Stimulated activated CD8-positive, alpha-beta memory T cell treated with anti-CD3 and anti-CD28 coated beads, Interleukin-2, amount 100 ng/mL, for 48 hours (primary cell): ENCODE measurements at places on chromosomes 1 and 21.

GRCh38 chr1:14742181-14742980, 143.9 kb downstream of the KAZN start:
- no peak for DNase-seq

DNA sequence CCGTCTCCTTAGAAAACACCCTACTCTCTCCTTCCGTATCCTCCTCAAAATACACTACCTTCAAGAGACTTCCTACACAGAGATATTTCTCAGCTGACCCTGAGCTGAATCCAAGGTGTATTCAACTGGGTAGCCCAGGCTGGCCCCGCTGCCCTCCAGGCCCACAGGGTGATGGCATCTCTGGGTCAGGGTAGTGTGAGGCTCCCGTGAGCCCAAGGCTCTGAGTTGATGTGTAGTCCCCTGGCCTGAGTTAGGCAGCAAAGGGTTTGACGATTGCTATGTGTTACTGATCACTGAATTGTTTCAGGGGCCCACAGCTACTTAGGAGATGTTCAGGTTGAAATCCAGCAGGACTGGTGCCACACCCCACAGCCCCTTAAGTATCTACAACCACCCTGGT, 6.7 kb downstream of the INAVA start:
- DNase-seq = no peak

DNA sequence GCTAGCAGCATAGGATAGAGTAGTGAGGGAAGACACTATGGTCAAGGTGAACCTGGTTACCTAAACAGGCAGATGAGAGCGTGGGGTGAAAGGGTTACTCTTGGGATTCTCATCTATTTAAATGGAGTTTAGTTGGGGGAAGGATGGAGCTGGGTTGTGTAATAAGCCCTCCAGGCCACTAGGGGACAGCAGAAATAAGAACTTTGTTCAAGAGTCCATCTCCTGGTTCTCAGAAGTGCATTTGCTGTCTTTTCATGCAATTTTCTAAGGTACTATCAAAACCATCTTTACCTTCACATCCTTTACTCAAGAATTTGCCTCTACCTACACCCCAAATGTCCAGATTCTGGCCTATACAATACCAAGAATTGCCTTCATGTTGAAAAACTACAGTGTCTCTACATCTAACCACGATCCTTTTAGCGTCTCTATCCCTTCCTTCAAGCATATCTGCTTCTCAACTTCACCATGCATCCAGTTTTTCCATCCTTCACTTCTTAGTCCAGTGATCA, 28.0 kb downstream of the SLAMF1 start:
- no peak for DNase-seq

GRCh38 chr1:8061673-8062386, 35.7 kb upstream of the ERRFI1 start:
- DNase-seq = no peak

- DNase-seq = no peak
These were observed 55.0 kb downstream of the ELAVL4 start for GRCh38 chr1:50163680-50164079.

DNA sequence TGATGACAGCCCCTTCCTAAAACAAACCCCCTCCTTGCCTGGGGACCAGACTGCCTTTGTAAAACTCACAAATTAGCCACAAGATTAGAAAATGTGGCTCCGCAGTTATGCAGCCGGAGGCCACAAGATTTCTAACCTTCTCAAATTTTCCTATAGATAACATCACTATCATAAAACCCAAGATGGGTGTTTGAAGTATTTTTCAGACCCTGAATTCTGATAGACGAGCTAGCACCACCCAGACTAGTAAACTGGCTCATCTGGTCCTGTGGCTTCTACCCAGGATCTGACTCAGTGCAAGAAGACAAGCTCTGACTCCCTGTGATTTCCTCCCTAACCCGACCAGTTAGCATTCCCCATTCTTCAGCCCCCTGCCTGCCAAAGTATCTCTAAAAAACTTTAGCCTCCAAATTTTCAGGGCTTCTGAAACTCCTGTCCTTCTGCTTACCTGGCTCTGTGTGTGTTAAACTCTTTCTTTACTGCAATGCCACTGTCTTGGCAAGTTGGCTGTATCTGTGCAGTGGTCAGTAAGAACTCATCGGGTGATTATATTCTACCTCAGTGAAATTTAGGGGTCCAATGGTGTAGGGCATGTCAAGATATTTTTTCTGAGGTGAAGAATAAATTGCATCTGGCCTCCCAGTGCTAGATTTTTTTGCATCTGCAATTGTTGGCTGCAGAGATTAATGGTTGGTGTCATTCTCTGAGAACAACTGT, 102.1 kb downstream of the S1PR1 start:
- DNase-seq = no peak

- no peak for DNase-seq
These were observed 43.2 kb downstream of the ZSCAN20 start for GRCh38 chr1:33515607-33516006.

GRCh38 chr1:91080650-91081049, 58.8 kb upstream of the ZNF644 start:
- no peak for DNase-seq

DNA sequence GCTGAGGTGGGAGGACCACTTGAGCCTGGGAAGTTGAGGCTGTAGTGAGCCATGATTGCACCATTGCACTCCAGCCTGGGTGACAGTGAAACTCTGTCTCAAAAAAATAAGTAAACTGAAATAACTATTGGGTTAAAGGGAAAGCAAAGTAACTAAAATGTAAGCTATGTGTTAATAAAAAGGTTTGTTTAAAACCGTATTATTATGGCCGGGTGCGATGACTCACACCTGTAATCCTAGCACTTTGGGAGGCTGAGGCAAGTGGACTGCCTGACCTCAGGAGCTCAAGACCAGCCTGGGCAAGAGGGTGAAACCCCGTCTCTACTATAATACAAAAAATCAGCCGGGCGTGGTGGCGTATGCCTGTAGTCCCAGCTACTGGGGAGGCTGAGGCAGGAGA, 27.0 kb downstream of the NVL start:
- no peak for DNase-seq

DNA sequence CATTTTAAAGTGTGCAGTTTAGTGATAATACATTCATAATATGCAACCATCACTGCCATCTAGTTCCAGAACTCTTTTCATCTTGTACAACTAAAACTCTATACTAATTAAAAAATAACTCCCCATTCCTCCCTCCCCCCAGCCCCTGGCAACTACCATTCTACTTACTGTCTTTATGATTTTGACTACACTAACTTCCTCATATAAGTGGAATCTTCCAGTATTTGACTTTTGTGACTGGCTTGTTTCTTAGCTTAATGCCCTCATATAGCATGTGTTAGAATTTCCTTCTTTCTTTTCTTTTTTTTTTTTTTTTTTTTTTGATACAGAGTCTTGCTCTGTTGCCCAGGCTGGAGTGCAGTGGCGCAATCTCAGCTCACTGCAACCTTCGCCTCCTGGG, 1.4 kb upstream of the NVL start:
- DNase-seq = no peak

GRCh38 chr21:36075171-36075570, 5.3 kb downstream of the CBR1 start:
- DNase-seq = no peak

DNA sequence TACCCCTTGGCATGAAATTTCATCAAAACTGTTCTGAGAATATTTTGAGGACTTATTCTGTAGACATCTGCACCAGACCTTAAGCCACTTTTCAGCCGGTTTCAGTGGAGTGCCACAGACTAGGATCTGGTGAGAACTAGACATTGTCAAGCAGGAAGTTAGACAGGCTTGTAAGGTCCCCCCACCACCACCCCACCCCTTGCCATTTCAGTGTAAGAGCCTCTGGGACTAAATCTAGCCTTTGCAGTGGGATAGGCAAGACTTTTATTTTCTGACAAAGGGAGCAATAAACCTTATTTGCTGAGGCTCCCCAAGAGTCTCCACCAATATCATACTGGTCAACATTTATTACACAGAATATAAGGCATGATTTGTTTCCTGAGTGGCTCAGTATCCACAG, 77.9 kb upstream of the EXO1 start:
- DNase-seq = no peak

DNA sequence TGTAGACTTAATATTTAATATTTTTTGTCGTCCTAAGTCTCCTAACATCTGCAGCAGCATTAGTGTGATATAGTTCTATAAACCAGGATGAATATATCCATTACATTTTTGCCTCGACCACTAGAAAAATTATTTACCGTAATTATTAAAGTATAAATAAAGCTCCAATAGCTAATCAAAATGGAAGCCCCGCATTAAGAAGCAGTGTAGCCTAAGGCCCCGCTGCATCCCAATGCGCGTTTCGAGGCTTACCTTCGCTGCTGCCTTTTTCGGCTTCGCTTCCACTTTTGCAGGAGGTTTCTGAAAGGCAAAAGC, 891 bp downstream of the HMGN1 start:
- DNase-seq = no peak

DNA sequence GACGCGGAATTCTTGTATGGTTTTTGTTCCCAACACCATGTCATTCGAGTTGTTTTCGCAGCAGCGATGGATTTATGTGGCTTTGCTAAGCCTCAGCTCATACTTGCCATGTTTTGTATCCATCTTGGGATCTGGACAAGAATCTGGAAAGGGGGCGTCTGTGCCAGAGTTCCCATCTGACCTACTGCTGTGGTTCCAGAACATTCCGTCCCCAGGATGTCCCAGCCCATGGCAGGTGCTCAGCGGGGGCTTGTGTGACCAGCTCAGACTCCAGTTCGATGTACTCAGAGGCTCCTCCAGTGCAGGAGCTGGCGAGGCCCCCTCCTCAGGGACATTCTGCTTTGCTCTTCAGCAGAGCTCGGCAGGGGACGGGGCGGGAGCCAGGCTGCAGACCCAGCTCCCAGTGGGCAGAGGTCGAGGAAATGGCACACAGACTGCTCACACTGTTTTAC, 24.0 kb upstream of the ADARB1 start:
- DNase-seq = no peak

- DNase-seq = no peak
These were observed 42.4 kb downstream of the PDC start for GRCh38 chr1:186418503-186418902.

- DNase-seq = no peak
These were observed 35.7 kb upstream of the MAN1C1 start for GRCh38 chr1:25580927-25581326.
